Caudate nucleus (tissue), 63 donors: ENCODE measurements at places on chromosomes 7 and 10.
A peak's percentile ranks its signal among the peaks of the same experiment; 100 is the strongest.

DNA sequence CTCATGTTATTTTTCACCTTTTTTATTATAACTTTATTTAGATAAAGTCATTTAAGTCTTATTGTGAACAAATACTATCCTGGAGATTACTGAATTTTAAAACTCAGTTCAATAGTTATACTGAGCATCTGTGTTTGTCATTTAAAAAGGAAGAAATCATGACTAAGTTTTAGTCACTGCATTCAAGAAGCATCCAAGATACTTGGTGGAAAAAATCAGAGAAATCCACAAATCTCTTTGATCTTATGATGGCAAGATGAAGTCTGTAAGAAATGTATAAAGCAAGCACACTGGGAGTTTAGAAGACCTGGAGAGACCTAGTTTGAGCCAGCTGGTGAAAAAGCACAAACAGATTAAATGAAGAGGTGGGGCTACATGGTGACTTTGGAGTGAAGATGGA is 529.8 kb upstream of the IGFBP3 start:
- DNase-seq = no peak

GRCh38 chr10:101066896-101067355 is 5.1 kb downstream of the KAZALD1 start:
- DNase-seq = peak; percentile 59

- no peak for DNase-seq
These were observed 577.2 kb upstream of the SEMA3D start for GRCh38 chr7:85764034-85764433.

DNA sequence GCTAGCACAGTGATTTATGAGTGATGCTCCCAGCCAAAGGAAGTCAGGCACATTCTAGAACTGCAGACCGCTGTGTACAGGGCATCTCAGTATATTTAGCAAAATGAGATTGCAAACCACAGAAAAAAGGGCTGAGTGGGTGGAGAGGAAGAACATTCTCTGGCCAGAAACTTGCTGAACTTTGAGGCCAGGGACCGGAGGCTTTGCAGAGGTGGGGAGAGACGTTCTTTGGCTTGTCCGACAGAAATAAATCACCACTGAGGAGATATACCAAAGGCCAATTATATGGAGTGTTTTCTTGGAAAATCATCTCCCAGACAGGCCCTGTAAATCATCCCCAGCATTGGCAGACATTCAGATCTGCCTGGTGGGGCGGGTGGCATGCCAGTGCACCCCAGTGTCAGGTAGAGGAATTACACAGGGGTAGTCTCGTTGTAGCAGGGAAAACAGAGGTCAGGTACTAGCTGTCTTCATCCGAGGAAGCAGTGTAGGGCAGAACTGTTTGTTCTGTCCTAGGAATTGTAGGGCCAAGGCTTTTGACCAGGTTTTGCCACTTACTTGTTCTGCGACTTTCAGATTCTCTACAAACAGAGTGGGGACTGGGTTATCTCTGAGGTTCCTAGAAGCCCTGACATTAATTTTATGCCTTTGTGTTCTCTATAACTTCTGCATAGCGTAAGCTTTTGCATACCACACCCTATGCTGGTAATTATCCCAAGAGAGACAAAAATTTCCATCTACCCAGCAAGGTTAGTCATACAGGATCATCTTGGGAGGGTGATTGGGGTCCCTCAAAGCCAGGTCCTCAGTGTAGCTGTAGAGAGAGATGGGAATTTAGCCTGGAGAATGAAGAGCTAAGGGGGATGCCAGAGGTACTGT is 655.6 kb downstream of the LRMDA start:
- no peak for DNase-seq

- DNase-seq = no peak
These were observed 17.9 kb upstream of the CLEC2L start for GRCh38 chr7:139505563-139505962.

DNA sequence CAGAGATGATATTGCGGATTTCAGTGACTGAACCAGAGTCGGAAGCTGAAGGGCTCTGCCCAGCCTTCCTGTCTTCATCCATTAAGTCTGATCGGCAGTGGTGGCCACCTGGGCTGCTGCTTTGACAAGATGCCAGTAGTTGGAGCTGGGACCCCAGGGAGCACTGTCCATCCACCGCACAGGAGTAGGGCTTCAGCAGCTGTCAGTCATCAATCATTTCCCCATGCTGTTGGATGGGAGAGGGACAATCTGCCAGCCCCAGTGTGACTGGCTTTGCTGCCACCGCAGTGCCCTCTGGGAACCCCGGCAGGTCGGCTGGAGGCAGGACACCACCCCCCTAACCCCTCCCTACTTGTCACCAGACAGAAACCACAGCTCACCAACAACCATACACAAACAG is 23.0 kb upstream of the GPR146 start:
- no peak for DNase-seq

DNA sequence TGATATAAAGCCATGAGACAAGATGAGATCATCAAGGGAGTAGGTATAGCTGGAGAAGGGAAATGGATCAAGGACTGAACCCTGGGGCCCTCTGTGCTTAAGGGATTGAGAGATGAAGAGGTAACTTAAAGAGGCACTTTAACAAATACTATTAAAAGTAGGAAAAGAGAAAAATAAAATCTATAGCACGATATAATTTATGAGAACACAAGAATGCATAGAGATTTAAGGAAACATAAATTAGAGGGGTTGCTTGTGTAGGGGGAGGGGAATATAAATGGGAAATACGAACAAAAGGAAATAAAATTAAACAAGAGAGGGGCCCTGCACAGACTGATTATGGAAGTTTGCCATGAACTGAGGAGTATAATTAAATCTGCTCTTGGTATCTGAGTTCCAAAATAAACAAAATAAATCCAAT is 15.6 kb upstream of the LRRC17 start:
- no peak for DNase-seq
